Right cardiac atrium (tissue), 5 donors: ENCODE measurements at places on chromosomes 1 and 21.

DNA sequence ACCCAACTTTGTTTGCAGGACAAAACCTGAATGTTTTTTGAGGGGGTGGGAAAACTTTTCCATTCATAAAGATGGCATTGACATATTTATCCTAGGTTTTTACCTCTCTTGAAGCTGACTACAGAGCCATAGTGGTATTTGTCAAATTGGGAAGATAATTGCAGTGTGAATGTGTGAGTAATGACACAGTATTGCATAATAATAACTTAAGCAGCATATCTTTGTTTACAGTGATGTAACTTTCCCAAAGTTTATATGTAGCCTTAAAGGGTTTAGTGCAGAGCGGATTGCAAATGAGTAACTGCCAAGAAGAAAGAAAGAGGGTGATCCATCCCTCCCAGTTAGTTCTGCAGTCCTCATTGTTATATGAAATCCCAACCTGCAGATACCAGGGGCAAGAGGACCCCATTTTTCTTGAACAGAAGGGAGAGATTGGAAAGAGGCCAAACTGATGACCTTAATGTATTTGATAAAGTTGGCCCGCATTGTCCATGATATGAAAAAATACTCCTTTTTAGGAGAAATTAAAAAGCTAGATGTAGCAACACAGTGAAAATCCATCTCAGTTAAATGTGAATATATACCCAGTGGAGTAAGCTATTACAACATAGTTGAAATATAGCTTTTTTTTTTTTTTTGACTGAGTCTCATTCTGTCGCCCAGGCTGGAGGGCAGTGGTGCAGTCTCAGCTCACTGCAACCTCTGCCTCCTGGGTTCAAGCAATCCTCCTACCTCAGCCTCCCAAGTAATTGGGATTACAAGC lies 23.7 kb upstream of the NFIA start:
- DNase-seq: no peak

DNA sequence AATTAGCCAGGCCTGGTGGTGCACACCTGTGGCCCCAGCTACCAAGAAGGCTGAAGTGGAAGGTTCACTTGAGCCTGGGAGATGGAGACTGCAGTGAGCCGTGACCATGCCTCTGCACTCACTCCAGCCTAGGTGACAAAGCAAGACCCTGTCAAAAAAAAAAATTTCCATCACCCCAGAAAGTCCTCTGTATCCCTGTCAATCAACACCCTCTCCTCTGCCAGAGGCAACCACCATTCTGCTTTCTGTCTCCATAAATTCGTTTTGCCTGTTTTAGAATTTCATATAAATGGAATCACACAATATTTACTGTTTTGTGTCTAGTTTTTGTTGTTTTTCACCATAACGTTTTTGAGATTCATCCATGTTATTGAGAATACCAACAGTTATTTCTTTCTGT lies 141.6 kb upstream of the SLC45A1 start:
- DNase-seq: no peak

DNA sequence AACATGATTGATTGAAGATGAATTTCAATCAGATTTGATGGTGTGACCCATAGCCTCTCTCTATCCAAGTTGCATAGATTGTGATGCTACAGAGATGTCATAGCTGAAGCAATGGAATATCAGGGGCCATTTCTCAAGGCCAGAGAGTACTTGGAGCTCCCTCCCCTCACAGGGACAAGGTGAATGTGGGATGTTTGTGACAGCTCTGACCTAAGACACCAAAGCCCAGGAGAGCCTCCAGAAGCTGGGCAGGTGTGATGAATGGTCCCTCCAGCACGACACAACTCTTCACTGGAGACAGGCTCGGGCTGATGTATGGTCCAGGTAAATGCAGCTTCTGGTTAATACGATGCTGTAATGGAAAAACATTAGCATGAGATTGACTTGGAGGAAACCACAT lies 101.0 kb upstream of the ZC3H12A start:
- DNase-seq: no peak

DNA sequence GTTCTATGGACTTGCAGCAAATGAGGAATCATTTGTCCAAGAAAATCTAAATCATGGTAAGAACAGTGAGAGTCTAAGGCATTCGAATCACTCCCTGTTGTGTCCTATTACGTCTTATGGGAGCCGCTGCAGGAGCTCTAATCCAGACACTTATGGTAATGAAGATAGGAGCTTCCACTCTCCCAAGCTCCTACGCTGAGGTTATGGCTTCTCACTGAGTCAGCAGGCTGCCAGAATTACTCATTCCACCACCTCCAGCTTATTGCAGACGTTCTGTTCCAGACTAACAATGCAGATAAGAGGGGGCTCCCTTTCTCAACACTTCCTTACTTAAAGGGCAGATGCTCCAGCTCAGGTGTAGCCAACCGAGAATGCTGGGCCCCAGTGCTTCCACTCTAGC lies 212.6 kb downstream of the GREM2 start:
- peak; percentile 13 for DNase-seq

GRCh38 chr21:25717491-25718147 lies 17.1 kb downstream of the ATP5PF start:
- DNase-seq: no peak

DNA sequence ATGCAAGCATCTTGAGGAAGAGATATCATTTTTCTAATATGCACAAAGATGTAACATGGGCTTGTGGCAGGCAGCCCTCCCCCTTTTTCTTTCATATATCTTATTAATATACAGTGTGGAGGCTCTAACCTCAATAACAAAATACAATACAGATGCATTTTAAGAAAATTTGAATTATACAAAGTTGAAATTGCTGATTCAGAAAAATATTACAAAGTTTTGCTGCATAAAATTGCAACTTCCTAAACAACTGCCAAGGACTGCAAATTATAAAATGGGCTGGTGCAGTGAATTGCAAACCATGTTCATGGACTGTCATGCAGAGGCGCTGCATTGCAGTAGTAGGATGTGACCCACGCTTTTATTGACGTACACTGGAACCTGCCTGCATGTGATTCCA lies 84.0 kb downstream of the LPAR3 start:
- DNase-seq: no peak

DNA sequence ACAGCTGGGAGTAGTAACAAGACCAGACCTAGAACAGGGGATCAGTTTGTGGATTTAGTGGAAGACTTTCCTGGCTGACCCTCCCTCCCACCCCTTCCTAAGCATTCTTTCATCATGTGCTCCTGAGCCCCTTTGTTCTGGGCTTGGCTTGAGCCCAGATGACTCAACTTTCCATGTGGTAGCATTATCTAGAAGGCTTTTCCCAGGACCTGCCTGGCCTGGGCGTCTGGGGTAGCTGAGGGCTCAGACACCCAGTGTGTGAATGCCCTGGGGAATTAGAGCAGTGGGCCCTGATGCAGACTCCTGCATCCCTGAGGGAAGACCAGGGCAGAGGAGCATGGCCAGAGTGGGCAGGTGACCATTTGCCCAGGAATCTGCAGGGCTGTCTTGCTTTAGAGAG lies 44.1 kb upstream of the TSPAN2 start:
- DNase-seq: no peak

DNA sequence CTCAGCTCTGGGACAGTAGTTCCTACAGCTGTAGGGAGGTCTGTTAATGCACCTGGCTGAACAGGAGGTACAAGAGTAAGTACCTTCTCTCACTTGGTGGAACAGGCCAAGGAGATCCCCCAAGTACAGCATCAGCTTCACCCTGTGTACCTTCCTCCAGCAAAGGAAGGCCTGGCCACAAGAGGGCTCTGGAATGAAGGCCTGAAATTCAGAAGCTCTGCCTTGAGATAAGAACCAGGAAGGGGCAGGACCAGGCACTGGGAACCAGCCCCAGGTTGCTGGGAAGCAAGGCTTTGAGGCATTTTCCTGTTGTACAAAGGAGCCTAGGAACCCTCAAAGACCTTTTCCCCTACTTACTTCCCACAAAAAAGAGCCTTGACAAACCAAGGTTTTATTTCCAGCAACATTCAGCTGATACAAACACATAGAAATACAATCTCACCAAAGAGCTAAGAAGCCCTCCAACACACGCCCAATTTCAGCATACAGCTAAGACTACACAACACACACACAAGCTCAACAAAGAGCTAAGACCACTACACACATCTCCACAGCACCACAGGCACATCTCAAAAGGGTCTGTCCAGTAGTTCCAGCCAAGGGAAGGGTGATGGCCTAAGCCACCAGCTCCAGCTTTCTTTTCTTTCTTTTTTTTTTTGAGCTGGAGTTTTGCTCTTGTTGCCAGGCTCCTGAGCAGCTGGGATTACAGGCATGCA lies 23.5 kb downstream of the F11R start:
- peak; percentile 83 for DNase-seq

- no peak for DNase-seq
These were observed 612.4 kb downstream of the LTN1 start for GRCh38 chr21:28380241-28380640.
